ENCODE measurements at places on chromosomes 1 and 21.

GRCh38 chr1:54812801-54813484 is 11.8 kb upstream of the TTC22 start:
- no peak for DNase-seq

DNA sequence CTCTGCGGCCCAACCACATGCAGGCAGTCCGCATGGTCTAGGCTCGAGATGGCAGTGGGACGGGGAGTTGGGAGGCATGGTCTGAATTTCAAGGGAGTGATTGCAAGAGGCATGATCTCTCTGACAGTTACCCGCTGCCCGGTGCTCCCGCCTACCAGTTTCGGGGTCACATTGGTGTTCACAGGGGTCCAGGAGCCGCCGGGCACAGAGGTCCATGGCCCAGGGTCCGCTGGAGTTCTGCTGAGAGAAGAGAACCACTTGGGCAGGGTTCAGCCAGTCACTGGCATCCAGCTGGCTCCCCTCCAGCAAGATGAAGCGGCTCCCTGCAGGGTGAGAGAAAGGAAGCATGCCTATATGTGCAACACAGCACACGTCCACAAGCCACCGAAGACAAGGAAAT is 141.3 kb downstream of the ASTN1 start:
- no peak for DNase-seq

- DNase-seq, result no peak
These were observed 29.2 kb downstream of the CDC7 start for GRCh38 chr1:91529856-91530255.

- DNase-seq, result no peak
These were observed 77.1 kb upstream of the SCCPDH start for GRCh38 chr1:246647113-246647512.

DNA sequence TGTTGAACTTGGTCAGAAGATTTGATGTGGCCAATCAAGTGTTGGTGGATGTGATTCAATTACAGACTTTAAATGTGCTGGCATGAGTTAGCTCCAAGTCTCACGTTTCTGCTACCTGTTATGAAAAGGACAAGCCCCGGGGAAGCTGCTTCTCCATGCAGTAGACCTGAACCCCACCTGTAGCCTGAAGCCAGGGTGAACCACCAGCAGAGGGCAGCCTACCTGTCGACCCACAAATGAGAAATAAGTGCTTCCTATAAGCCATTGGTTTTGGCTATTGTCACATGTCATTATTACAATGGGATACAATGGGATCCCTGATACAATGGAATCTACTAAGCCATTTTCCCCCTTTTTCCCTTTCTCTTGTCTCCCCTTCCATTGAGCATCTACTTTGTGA is 230.2 kb downstream of the PRDM2 start:
- no peak for DNase-seq

DNA sequence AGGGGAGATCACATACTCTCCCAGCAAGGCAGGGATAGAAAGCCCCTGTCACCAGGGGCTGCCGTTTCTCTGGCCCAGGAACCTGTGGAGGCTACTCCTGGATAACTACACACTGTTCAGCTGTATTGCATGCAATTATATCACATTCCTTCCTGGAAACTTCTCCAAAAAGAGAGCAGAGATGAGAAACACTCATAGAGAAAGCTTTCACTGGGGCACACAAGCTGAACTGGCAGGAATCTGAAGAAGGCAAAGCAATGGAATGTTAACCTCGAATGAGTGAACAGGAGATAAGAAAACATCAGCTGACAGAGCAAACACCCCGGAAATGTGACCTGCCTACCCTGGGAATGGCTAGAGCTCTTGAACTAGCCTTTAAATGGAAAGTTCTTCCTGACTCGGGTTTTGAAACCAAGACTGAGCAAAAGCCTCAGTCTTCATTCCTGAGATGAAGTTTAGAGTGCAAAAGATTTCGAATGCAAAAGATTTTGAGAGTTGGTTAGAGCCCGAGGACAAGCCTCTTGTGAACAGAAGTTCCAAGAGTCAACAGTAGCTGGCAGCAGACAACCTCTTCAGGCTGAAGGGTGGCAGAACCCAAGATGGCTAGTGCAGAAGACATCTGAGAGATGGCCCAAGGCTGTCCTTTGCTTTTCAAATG is 32.3 kb downstream of the CCN1 start:
- no peak for DNase-seq

GRCh38 chr21:43893536-43894205 is 28.6 kb downstream of the AGPAT3 start:
- no peak for DNase-seq

- no peak for DNase-seq
These were observed 84.5 kb upstream of the POU3F1 start for GRCh38 chr1:38131024-38131585.
